NCI-H1930 (cell line): ENCODE measurements at places on chromosomes 3 and 15.
A peak's percentile ranks its signal among the peaks of the same experiment; 100 is the strongest.

DNA sequence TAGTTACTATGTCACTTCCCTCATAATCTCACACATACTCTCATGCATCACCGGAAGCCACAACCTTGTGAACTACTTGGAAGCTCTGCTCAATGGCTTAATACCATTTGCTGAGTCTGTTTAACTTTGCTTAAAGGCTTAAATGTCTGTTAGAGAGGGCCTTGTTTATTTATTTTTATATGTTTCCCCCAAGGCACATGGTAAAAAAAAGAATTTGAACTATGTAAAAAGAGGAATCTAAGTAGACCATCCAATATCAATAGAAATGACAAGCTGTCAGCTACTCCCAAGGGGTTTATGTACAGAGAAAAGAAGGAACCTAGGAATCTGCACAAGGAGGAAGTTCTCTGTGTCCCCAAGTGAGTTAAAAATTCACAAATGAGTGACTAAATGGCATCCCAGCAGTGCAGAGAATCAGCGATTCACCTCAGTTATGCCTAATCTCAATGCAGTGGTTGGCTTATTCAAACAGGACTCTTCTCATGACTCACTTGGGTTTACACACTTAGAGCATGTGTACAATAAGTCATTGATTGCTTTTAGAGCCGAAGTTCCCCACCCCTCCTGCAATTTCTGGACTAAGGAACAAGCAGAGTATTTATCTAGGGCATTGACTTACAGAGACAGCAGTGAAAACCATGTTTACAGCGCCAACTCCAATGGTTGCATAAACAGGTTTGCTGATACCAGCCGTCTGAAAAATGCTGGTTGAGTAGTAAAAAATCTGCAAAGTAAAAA is 24.4 kb downstream of the SLC2A2 start:
- DNase-seq = no peak

DNA sequence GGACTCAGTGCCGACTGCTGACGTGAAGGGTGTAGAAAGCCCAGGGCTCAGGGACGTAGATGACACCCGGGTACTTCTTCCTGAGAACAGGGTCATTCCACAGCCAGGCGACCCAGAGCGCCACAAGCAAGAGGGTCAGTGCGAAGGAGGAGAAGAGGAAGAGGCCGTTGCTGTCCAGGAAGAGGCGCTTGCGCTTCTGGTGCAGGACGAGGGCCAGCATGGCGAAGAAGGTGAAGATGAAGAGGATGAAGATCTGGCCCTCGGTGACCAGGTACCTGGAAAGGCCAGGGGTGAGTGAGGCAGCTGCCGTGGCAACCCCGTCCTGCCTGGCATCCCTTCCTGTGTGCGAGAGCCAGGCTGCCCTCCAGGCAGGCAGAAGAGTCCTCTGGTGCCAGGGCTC is 3.0 kb upstream of the CALML4 start:
- no peak for DNase-seq

GRCh38 chr3:177358977-177359592 is 161.8 kb upstream of the TBL1XR1 start:
- peak; percentile 32 for DNase-seq

- DNase-seq = no peak
Observed at GRCh38 chr3:196793246-196793645, 53.6 kb downstream of the PAK2 start.
